ENCODE measurements at places on chromosomes 4 and X.
A peak's percentile ranks its signal among the peaks of the same experiment; 100 is the strongest.

GRCh38 chr4:1317177-1318045 lies 27.7 kb downstream of the MAEA start:
- no peak for DNase-seq

DNA sequence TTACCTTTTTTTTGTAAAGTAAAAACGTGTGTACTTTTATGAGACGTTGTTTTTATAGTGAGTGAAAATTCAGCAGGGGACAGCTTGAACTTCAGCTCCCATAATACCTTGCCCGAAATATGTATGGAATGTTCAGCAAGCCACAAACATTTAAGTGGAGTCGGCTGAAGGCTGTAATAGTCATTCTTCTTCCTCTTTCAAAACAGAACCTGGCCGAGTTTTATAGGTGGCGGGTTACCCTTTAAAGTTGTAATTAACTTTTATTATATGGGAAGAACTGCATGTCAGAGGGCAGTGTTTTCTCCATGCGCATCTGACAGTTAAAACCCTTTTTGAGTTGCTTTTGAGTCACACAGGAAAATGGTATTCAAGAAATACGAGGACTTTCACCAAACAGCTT lies 50.7 kb downstream of the CLDN34 start:
- DNase-seq, result peak; percentile 82

DNA sequence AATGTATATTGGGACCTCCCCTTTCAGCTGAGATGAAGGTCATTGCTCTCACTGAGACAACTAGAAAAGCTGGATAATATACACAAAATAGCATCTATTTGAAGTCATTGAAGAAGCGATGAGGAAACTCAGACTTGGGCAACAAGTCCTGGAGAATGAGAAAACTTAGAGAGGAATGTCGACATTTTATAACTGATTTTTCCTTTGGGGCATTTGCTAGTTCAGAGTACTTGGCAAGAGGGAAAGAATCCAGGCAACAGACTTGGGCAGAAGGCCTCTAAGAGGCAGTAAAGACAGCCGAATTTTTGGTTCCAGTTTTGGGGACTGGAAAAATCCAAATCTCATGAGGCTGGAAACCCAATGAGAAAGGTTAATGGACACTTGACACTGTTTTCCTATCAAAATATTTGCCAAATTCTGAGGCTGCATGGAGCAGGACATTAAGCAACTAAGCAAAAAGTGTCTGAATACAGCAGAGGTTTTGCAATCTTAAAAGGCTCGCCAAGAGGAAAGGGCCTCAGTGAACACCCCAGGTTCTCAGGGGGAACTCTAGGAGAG lies 21.0 kb upstream of the ANXA5 start:
- peak; percentile 46 for DNase-seq

GRCh38 chr4:76023389-76023788 lies at the start of gene CXCL10:
CXCL10 (minus strand) TSS chr4:76023497; CDS start chr4:76023431, 66 bp downstream.
- peak; percentile 1 for DNase-seq
